Activated T-cell treated with anti-CD3 and anti-CD28 coated beads for 24 hours (primary cell): ENCODE measurements at places on chromosomes 2 and 18.

- DNase-seq = no peak
These were observed 23.7 kb downstream of the BABAM2 start for GRCh38 chr2:27914041-27914804.

- no peak for DNase-seq
These were observed 86.5 kb upstream of the ACAA2 start for GRCh38 chr18:49899657-49900330.

- no peak for DNase-seq
These were observed 293.5 kb downstream of the ASXL3 start for GRCh38 chr18:33871363-33872025.

DNA sequence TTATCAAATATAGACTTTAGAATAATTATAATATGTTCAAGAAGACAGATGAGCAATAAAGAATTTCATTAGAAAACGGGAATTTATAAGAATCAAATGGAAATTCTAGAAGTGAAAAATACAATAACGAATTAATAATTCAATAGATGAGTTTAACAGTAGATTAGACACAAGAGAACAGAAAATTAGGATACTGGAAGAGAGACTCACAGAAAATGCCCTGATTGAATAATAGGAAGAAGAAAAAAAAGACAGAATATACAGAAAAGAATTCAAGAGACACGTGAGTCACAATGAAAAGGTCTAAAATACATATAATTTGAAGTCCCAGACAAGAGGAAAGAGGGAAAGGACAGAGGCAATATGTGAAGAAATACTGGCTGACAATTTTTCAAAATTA is 354.7 kb downstream of the CLIP4 start:
- no peak for DNase-seq

GRCh38 chr2:43819491-43820163 is 19.0 kb downstream of the ABCG5 start:
- DNase-seq = no peak
